ENCODE measurements at places on chromosomes 4 and X.

GRCh38 chr4:143071351-143071750 lies 113.4 kb upstream of the USP38 start:
- no peak for DNase-seq

GRCh38 chr4:152398060-152398459 lies 137.8 kb downstream of the FBXW7 start:
- peak; percentile 9 for DNase-seq

GRCh38 chr4:55450566-55450965 lies 54.8 kb downstream of the TMEM165 start:
- no peak for DNase-seq

GRCh38 chr4:183797011-183797444 lies 108.1 kb upstream of the STOX2 start:
- DNase-seq, result no peak

DNA sequence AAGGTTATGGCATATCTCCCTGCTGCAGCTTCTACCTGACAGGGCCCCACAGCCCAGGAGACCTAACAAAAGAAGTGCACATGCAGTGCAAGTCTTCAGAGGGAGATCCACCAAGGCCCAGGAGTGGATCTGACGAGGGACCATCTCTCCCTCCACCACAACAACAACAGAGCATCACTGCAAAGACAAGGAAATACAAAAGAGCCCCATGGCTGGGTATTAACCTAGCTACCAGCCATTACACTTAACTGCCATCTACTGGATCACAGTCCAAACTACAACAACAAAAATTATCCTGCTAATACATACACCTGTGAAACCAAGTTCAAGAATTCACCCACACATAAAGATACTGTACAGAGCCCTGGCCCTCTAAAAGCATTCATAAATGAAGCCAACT lies 280.2 kb upstream of the SLC7A11 start:
- DNase-seq, result peak; percentile 19

GRCh38 chr4:11842620-11843263 lies 414.0 kb upstream of the HS3ST1 start:
- no peak for DNase-seq

DNA sequence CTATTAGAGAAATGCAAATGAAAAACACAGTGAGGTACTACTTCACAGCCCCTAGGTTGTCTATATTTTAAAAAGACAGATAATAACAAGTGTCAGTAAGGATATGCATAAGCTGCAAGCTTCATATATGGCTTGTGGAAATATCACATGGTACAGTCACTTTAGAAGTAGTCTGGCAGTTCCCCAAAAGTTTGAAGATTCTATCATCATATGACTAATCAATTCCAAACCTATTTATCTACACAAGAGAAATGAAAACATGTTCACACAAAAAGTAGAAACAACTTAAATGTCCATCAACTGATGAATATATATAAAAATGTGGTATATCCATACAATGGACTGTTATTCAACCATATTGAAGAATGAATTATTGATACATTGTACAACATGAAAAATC lies 185.8 kb upstream of the STK26 start:
- DNase-seq, result no peak

DNA sequence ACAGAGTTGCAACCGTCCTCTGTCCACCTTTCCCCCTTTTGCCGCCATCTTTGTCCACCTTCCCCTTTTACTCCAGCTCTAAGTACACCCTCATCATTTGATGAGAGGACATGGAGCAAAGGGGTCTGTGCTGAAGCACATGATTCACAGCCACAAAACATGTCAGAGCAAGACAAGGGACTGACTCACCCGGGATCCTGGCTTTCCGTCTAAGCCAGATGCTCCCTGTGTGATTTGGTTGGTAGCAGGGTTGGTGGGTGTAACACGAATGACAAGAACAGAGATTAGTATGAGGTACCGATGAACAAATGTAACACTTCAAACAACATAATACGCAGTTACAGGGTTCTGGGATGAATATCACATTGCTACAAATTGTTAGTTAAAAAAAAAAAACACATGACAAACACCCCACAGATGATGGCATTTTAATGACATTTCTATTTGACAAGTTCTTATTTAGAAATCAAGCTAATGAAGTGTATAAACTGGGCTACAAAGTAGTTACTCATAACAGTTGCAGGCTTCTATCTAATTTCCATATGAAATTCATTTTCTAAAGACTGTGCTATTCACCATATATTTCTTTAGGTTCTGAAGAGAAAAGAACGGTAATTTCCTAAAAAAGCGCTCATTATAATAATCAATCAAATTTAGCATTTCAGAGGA lies 71.4 kb upstream of the ETNPPL start:
- no peak for DNase-seq

GRCh38 chr4:101366331-101366730 lies 19.0 kb upstream of the PPP3CA start:
- no peak for DNase-seq

DNA sequence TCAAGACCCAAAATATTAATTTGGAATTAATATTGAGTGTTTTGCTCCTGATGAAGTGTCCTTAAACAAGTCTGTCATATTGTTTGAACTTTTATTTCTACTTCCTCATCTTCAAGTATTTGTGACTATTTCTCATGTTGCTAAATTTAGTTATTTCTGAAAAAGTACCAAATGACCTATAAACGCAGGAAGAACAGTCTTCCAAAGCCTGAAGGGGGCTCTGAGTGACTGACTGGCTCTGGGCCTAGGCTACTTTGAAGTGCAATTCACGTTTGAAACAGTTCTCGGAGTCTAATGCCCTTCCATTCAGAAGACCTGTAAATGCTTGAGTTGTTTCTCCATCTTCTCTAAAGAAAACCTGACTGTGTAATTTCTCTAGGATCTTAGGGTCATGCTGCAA lies 26.5 kb downstream of the GALNT7 start:
- no peak for DNase-seq
